ENCODE measurements at places on chromosomes 1 and 21. TPM values are rescaled to one million over a fixed set of nuclear protein-coding genes. Genes with fewer than 3 reads are reported as not detected.

Gene CR1
- total RNA-seq, result 3.7 TPM

Gene TEDDM1
- not detected for total RNA-seq

Gene ZDHHC18
- total RNA-seq, result 12.5 TPM

Gene NKAIN1
- total RNA-seq, result 0.23 TPM

Gene OR2L5
- total RNA-seq, result not detected

Gene CD1B
- total RNA-seq, result not detected

Gene KDM5B
- total RNA-seq, result 47.2 TPM

Gene COX20
- total RNA-seq, result 25.2 TPM

Data from ovary (tissue), 10 donors.